Activated T-helper 1 cell treated with anti-CD3 and anti-CD28 coated beads, Interleukin-2, amount 50 U/mL, for 16 hours (primary cell): ENCODE measurements at places on chromosomes 4 and X.

DNA sequence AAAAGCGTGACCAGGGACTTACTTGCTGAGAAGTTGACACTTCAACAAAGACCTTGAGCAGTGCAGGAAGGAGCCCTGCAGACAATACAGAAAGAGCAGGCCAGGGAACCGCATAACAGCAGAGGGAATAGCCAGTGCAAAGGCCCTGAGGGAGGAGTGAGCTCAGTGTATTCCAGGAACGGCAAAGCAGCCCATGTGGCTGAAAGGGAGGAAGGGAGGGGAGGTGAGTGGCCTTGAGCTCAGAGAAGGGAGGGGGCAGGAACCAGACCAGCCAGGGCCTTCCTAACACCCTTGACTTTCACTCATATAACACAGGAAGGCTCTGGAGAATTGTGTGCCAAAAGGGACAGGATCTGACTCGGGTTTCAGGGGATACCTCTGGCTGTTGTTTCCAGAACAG lies 112.2 kb downstream of the BCOR start:
- DNase-seq, result no peak

DNA sequence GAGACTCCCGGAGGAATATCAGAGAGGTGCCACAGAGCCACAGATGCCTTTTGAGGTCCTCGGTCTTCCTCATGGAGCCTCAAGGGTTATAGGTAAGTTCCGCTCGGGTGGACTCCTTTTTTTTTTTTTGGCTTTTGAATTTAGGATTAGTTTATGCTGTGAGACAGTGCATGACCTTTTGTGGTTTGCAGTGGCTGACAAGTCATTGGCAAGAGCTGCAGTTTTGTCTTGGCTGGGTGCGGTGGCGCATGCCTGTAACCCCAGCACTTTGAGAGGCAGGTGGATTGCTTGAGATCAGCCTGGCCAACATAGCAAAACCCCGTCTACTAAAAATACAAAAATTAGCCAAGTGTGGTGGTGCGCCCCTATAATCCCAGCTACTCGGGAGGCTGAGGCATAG lies 4.5 kb upstream of the GRSF1 start:
- no peak for DNase-seq

GRCh38 chrX:40644821-40645358 lies 2.5 kb downstream of the CXorf38 start:
- DNase-seq, result peak; percentile 21

GRCh38 chrX:48107717-48108116 lies 22.7 kb upstream of the SPACA5B start:
- no peak for DNase-seq

- DNase-seq, result no peak
Observed at GRCh38 chr4:67700116-67700737, 728 bp downstream of the UBA6 start.

DNA sequence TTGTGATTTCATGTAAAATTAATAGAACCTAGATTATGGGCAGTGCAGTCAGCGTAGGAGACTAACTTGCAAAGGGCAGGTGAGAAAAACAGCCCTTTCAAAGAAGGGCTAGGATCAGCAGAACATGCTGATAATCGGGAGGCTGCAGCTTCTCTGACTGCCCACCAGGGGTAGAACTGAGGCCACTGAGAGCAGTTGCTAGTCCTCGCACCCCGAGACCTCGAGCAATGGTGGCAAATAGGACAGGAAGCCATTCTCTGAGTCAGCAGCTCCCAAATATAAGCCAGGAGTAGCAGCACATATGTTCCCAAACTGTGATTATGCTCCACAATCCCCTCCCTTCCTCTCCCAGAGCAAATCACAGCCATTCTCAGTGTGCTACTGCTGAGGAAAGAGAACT lies 186.5 kb downstream of the MSL3 start:
- no peak for DNase-seq

GRCh38 chr4:135359128-135359527 lies 1157.5 kb upstream of the PABPC4L start:
- DNase-seq, result no peak

GRCh38 chr4:185559915-185560281 lies 24.6 kb upstream of the PDLIM3 start:
- DNase-seq, result no peak

GRCh38 chr4:77203380-77204197 lies 46.6 kb downstream of the CCNG2 start:
- DNase-seq, result peak; percentile 27

DNA sequence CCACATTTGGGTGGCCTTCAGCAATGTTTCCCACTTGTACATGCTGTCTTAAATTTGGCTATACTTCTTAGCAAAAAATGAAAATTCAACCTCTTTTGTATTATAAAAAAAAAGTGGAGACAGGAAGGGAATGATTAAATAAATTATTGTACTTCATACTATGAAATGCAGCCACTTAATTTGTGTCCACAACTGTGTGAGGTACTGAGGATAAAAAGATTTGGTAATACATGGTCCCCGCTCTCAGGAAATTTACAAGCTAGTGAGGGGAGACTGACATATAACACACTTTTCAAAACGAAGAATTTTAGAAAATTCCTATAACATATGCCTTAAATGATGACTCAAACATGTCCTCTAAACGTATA lies 105.0 kb downstream of the HNRNPD start:
- DNase-seq, result no peak

- DNase-seq, result no peak
Observed at GRCh38 chr4:6205567-6205931, 5.2 kb upstream of the JAKMIP1 start.

- DNase-seq, result no peak
Observed at GRCh38 chrX:115345615-115346014, 56.1 kb downstream of the LUZP4 start.
